ENCODE measurements at places on chromosomes 1 and 21. TPM values are rescaled to one million over a fixed set of nuclear protein-coding genes. Genes with fewer than 3 reads are reported as not detected.

DNA sequence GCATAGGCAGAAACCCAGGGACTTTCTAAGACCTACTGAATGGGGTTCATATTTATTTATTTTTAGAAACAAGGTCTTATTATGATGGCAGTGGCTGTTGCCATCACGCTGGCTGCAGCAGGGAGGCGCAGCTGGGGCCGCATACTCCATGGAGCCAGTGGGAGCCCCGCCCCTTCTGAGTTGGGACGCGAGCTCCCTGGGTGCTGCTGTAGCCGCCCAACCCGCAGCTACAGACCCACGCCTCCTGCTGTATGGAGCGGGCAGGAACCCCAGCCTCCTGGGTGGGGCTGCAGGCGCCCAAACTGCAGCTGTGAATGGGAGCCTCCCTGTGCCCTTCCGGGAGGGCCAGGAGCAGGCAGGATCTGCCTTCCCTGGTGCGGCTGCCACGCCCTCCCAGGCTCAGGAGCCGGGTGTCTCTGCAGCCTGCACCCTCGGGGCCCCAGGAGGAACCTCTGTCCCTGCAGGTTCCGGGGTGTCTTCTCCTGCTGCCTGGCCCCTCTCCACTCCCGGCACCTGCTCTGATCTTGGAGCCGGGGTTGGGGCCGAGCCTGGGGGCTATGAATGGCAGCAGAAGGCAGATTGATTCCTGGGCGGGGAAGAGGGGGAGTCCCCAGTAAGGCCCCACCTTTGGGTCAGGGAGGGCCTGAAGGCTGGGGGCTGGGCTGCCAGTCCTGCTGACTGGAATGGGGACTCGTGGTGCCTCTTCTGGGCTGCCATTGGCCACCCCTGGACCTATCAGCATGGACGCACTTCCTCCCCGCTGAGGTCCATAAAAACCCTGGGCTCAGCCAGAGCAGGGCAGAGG, 66.5 kb upstream of the LRRN2 start:
- H3K36me3 ChIP-seq = no peaks in the 10 kb centered on the region
- no peaks in the 10 kb centered on the region for H3K4me1 ChIP-seq
- peaks cover 90% of the 10 kb centered on the region for H3K27me3 ChIP-seq

The MYBPH gene
- not detected for total RNA-seq

GRCh38 chr1:201164645-201165044, 10.4 kb upstream of the TMEM9 start:
- H3K36me3 ChIP-seq = no peaks in the 10 kb centered on the region
- DNase-seq = no peak
- H3K4me1 ChIP-seq = peaks cover 5% of the 10 kb centered on the region
- no peak overlapping the region for H3K27ac ChIP-seq

DNA sequence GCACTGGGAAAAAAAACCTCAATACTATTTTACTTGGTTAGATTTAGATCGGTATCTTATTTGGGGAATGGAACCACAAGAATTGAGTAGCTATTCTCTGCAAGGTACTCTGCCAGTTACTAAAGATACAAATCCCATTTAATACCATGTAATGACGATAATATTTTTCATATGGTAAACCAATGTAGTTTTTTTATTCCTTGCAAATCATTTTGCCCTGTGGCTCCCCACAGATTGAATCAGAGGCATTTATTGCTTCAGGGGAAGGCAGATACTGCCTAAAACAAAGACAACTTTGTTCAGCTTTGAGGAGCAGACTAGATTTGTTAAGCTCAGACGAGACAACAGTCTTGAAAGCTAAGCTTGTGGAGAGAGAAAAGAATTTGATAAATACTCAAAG, 226.7 kb upstream of the RUNX1 start:
- no peak overlapping the region for H3K4me3 ChIP-seq
- no peak for DNase-seq
- no peaks in the 10 kb centered on the region for H3K36me3 ChIP-seq
- H3K4me1 ChIP-seq = no peaks in the 10 kb centered on the region

- H3K36me3 ChIP-seq = peaks cover 100% of the 10 kb centered on the region
- H3K27ac ChIP-seq = no peak overlapping the region
- H3K4me3 ChIP-seq = no peak overlapping the region
- DNase-seq = no peak
- no peaks in the 10 kb centered on the region for H3K4me1 ChIP-seq
These were observed 23.2 kb downstream of the PARP1 start for GRCh38 chr1:226384717-226385116.

The ADAMTSL4 gene
- 46.3 TPM for total RNA-seq

GRCh38 chr1:184408580-184408979, 21.8 kb downstream of the C1orf21 start:
- H3K27ac ChIP-seq = peak overlapping the region; percentile 34
- no peaks in the 10 kb centered on the region for H3K36me3 ChIP-seq
- no peak for DNase-seq
- H3K4me1 ChIP-seq = peaks cover 60% of the 10 kb centered on the region

DNA sequence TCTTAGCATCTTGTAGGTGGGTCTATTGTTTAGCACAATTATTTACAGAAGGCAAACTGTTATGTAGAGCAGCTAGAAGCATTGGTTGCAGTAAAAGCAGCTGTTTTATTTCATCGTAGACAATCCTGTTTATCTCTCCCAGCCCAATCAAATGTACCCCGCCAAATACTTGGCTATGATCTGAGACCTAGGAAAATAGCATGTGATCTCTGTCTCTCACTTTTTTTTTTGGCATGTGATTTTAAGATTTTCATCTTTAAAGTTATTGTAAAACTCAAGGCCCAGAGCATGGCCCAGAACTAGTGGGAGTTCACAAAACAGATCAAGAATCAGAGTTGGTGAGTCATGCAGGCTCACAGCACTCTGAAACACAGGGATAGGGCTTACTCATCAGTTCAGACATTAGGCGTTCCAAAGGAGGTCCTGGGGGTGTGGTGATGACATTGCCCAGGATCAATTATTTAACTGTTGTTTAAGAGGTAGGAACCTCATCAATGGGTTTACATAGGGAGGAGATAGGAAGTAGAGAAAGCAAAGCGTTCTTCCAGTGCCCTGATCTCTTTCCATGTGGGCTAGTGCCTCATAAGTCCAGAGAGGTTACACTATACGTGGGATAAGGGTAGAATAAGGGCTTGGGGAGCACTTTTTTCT, 40.2 kb downstream of the TBX19 start:
- H3K4me3 ChIP-seq = no peak overlapping the region
- H3K4me1 ChIP-seq = peaks cover 5% of the 10 kb centered on the region
- no peaks in the 10 kb centered on the region for H3K36me3 ChIP-seq
- H3K27me3 ChIP-seq = no peaks in the 10 kb centered on the region

GRCh38 chr1:6811583-6811982, 26.3 kb downstream of the CAMTA1 start:
- peak overlapping the region; percentile 29 for H3K27ac ChIP-seq
- no peaks in the 10 kb centered on the region for H3K36me3 ChIP-seq
- no peak for DNase-seq
- H3K4me1 ChIP-seq = peaks cover 52% of the 10 kb centered on the region
- no peak overlapping the region for H3K4me3 ChIP-seq
- H3K27me3 ChIP-seq = no peaks in the 10 kb centered on the region

DNA sequence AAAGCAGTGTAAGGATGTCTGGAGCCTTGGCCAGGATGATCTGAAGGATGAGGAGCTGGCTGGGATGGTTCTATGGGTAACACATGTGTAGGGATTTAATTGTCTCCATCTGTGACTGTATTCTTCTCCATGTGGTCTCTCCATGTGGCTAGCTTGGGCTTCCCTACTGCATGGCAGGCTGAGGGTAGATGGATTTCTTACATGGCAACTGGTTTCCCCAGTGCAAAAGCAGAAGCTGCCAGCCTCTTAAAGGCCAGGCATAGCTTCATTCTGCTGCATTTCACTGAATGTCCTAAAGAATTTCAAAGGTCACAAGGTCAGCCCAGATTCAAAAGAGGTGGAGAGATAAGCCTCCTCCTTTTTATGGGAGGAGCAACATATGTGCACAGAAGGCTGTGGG, 61.7 kb downstream of the XCL2 start:
- H3K4me3 ChIP-seq = no peak overlapping the region
- DNase-seq = no peak
- peak overlapping the region; percentile 49 for H3K27ac ChIP-seq
- H3K36me3 ChIP-seq = no peaks in the 10 kb centered on the region

- no peaks in the 10 kb centered on the region for H3K36me3 ChIP-seq
- peak overlapping the region; percentile 50 for H3K27ac ChIP-seq
- no peak overlapping the region for H3K4me3 ChIP-seq
- H3K27me3 ChIP-seq = no peaks in the 10 kb centered on the region
These were observed 74.1 kb downstream of the XCL2 start for GRCh38 chr1:168469690-168470089.

- no peaks in the 10 kb centered on the region for H3K27me3 ChIP-seq
- H3K4me1 ChIP-seq = no peaks in the 10 kb centered on the region
- DNase-seq = no peak
These were observed 8.7 kb downstream of the ITLN1 start for GRCh38 chr1:160876311-160876710.

DNA sequence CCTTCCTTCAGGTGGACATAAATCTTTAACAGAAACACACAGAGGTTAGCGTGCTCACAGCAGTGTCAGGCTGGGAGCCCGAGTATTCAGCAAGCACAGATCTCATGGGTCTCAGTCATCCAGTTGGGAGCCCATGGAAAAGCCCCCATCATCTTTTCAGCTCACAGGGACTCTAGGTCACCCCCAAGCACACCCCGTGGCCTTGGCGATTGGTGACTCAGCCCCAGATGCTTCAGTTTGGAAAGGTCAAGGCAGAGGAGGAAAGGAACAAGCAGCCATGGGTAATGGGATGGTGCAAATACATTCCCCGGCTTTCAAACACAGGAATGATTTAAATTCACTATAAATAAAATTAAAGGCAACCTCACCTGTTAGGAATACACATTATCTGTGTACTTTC, 88.9 kb downstream of the PGBD5 start:
- no peaks in the 10 kb centered on the region for H3K36me3 ChIP-seq
- no peak overlapping the region for H3K4me3 ChIP-seq
- no peaks in the 10 kb centered on the region for H3K27me3 ChIP-seq

The SPRR5 gene
- total RNA-seq = not detected

The PKN2 gene
- total RNA-seq = 28.2 TPM

DNA sequence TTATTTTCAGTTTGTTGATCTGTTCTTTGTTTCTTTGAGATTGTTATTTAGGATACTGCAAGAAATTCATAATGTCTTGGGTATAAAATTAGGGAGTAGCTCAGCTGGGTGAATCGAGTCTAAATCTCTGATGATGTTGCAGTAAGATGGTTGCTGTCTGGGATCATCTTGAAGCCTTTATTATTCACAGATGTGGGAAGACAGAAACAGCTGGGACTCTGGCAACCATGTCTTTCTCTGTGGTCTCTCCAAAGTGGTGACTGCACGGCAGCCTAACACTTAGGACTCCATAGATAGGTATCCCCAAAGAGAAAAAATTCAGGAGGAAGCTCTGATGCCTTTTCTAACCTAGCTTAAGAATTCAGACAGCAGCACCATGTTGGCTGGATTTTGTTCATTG, 52.7 kb downstream of the RAP1A start:
- H3K27ac ChIP-seq = no peak overlapping the region
- peaks cover 8% of the 10 kb centered on the region for H3K36me3 ChIP-seq
- H3K4me3 ChIP-seq = no peak overlapping the region
- H3K4me1 ChIP-seq = peaks cover 61% of the 10 kb centered on the region
- no peaks in the 10 kb centered on the region for H3K27me3 ChIP-seq
- no peak for DNase-seq

DNA sequence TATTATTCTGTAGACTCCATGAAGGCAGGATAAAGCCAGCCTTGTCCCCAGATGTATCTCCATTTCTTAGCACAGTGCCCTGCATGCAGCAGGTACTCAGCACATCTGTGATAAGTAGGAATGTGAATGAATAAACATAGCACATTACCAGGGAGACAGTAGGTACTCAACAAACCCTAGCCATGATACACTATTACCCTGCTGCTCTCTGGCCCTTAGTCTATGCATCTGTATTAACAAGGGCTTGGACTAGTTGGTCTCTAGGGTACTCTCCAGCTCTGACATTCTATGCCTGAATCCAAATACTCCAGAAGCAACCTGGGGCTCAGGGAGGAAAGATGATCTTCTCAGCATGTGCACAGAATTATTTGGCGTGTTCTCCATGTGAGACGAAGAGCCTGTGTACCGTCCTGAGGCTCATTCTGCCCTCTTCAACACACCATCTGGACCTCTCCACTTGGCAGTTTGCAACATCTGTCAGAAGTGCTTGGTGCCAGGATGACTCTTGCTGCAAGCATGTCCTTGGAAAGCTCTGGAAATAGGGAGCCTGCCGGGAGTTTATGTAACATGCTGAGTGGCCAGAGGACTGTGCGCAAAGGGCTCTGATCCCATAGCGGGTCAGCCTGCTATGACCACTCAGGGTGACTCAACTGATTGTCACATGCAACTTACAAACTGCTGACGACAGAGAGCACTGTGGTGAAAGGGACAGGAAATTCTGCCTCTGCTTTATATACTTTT, 228.2 kb upstream of the USP24 start:
- H3K4me3 ChIP-seq = no peak overlapping the region
- no peaks in the 10 kb centered on the region for H3K36me3 ChIP-seq
- no peaks in the 10 kb centered on the region for H3K27me3 ChIP-seq
- peak; percentile 72 for DNase-seq

- H3K4me1 ChIP-seq = peaks cover 18% of the 10 kb centered on the region
- H3K4me3 ChIP-seq = peak overlapping the region; percentile 36
- H3K27me3 ChIP-seq = no peaks in the 10 kb centered on the region
- peak; percentile 28 for DNase-seq
These were observed 10.8 kb downstream of the MINDY1 start for GRCh38 chr1:150995896-150996295.

DNA sequence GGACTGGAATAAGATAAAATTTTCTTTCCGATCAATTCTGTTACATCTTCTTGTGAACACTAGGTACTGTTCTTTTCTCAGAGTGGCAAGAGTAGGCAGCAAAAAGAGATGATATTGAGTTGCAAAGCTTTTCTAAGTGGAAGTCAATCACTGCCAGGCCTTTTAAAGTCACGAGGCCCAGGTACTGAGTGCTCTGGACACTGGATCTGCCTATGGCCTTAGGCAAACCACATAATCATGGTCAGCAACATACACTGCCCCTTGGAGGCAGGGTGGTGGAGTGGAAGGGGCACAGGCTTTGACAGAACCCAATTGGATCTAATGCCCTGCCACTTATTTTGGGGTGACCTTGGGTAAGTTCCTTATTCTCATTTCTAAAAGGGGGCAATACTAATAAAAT, 41.5 kb downstream of the TSEN15 start:
- H3K4me1 ChIP-seq = peaks cover 7% of the 10 kb centered on the region
- no peaks in the 10 kb centered on the region for H3K36me3 ChIP-seq
- H3K27ac ChIP-seq = no peak overlapping the region
- no peak for DNase-seq

DNA sequence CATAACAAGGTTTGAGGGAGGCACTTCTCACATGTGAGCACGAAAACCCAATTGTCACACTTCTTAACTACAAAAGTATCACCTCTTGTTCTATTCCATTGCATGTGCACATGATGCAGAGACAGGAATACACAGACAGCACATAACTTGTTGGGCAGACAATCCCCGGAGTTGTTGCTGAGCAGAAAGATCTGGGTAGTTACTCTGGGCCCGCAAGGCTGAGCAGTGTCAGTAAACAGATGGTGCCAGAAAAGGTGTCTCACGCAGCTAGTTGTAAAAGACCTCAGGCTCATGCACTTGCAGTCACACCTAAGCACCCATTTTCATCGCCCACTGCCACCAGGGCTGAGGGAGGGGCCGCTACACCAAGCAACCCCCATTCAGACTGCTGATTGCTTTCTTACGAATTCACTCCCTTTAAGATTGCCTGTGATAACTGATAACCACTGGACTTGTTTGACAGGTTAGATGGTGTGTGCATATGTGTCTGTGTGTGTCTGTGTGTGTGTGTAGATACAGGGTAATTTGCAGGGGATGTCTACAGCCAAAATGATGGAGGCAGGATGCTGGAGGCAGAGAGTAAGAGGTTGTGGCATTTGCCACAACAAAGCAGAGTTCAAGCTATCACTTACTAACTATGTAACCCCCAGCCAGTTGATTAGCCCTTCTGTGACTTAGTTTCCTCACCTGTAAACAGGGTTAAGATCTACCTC, 4.2 kb downstream of the LGR6 start:
- no peak overlapping the region for H3K4me3 ChIP-seq
- H3K36me3 ChIP-seq = no peaks in the 10 kb centered on the region
- H3K27ac ChIP-seq = no peak overlapping the region
- DNase-seq = no peak
- H3K27me3 ChIP-seq = peaks cover 39% of the 10 kb centered on the region

Data from left ventricle myocardium inferior (tissue), 1 donor.